Testis (tissue), 5 donors: ENCODE measurements at places on chromosomes 3 and 15.

GRCh38 chr3:113714702-113715101, 18.3 kb upstream of the USF3 start:
- DNase-seq = no peak

GRCh38 chr3:108486941-108487340, 23.5 kb downstream of the MYH15 start:
- DNase-seq = no peak

DNA sequence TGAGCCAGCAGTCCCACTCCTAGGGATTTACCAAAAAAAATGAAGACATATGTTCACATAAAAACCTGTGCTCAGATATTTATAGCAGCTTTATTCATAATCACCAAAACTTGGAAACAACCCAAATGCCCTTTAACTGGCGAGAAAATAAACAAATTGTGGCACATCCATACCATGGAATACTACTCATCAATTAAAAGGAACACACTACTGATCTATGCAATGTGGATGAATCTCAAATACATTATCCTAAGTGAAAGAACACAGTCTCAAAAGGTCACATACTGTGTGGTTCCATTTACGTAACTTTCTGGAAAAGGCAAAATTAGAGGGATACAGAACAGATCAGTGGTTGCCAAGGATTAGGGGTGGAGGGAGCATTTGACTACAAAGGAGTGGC, 394.5 kb downstream of the SHQ1 start:
- no peak for DNase-seq

- DNase-seq = no peak
Observed at GRCh38 chr3:141229132-141229531, 2.5 kb upstream of the PXYLP1 start.

DNA sequence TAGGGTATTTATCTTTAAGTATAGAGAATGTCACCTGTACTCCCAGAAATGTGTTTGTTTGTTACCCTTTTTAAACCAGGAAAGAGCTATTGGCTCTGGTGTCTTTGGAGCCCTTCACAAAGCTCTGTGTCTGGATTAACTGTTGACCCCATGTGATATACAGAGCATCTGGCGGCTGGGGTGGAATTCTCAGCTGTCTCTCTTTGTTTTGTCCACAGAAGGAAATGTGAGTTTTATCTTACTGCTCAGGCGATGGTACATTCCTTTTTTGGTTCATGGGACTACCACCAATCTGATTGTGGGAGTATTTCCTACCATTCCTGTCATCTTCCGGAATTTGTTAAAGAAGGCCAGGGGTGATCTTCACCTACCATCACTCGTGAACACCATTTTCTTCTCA, 120.3 kb downstream of the AKAP13 start:
- no peak for DNase-seq

DNA sequence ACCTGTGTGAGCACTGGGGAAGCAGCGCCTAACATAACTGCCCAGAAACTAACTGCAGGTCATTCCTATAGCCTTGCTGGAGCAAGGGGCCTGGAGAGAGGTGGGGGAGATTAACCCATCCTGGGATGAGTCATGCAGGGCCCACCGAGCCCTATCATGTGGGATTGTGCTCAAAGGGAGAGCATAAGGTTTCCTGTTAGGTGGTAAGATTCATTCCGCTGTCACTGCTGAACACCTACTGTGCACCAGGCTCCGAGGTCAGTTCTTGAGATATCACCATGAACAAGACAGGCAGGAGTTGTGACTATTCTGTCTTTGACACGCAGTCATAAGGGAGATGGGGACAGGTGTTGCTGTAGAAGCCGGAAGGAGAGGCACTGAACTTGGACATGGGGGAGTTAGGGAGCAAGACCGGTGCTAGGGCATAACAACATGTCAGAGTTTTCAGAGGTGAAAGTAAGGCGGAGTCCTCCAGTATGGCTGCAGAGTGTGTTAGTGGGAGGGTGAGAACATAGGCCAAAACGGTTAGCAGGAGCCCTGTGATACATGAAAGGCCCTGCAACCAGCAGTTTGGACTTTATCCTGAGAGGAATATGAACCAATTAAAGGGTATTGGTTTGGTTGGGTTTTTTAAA, 2.4 kb downstream of the SLC25A38 start:
- DNase-seq = no peak

DNA sequence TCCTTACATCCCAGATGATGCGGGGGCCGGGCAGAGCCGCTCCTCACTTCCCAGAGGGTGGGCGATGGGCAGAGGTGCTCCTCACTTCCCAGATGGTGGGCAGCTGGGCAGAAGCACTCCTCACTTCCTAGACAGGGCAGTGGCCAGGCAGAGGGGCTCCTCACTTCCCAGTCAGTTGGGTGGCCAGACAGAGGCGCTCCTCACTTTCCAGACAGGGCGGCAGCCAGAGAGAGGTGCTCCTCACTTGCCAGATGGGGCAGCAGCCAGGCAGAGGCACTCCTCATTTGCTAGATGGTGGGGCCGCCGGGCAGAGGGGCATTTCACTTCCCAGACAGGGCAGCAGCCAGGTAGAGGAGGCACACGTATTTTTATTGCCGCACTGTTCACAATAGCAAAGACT, 622.0 kb upstream of the KCNMB2 start:
- DNase-seq = no peak
